ENCODE measurements at places on chromosomes 2 and 18.

- DNase-seq: no peak
Measured at GRCh38 chr2:5121121-5121520, 571.1 kb upstream of the SOX11 start.

DNA sequence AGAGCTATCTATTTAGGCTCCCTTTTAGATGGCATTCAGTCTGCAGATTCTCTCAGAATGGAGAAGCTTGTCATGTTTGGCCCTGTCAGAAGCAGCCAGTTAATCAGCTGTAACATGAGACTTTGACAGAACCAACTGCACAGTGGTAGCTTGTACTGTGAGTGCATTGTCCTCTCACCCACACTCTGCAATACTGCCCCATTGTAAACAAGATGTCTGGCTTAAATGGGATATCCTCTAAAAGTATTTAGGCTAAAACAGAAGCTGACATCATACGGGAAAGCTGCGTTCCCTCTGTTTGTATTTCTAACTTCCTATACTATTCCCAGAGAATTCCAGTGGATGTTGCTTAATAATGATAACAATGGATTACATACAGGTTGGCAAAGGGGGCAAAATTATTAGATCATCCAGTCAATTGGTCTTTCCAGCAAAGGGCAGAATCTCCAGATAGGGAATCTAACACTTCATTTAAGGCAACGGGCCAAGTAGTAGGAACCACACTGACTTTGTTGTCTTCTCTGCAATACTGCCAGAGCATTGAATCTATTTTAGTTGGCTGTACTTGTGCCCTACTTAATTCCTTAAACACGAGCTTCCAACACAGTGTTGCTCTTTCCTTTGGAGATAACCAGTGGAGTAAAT lies 15.4 kb upstream of the STAT4 start:
- DNase-seq: no peak

- no peak for DNase-seq
Measured at GRCh38 chr18:995629-996028, 91.0 kb downstream of the ADCYAP1 start.

- DNase-seq: no peak
Measured at GRCh38 chr2:149315461-149315860, 14.9 kb upstream of the LYPD6 start.

All from Right ventricle myocardium superior (tissue), 1 donor.